HCT116 (cell line): ENCODE measurements at places on chromosomes 11 and 22.

GRCh38 chr11:33716243-33716642, 15.6 kb upstream of the C11orf91 start:
- DNase-seq: no peak

DNA sequence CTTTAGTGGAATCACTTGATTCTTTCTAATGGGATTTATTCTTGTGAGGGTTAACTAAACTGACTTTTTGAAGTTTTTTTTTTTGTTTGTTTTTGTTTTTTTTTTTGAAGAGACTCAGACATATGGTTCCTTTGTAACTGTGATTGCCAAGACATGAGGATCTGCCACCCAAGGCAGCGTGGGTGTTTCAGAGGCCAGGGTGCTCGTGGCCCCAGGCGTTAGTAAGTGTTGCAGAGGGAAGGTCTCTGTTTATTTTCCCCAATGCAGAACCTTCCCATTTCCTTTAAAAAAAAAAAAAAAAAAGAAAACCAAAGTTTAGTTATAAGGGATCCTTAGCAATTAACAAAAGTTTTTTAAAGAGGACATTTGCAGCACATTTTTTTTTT, 94.8 kb downstream of the CTTN start:
- no peak for DNase-seq

- DNase-seq: no peak
Measured at GRCh38 chr11:78254268-78254667, 65.5 kb downstream of the USP35 start.

- no peak for DNase-seq
Measured at GRCh38 chr11:33976495-33977199, 74.9 kb upstream of the CAPRIN1 start.

DNA sequence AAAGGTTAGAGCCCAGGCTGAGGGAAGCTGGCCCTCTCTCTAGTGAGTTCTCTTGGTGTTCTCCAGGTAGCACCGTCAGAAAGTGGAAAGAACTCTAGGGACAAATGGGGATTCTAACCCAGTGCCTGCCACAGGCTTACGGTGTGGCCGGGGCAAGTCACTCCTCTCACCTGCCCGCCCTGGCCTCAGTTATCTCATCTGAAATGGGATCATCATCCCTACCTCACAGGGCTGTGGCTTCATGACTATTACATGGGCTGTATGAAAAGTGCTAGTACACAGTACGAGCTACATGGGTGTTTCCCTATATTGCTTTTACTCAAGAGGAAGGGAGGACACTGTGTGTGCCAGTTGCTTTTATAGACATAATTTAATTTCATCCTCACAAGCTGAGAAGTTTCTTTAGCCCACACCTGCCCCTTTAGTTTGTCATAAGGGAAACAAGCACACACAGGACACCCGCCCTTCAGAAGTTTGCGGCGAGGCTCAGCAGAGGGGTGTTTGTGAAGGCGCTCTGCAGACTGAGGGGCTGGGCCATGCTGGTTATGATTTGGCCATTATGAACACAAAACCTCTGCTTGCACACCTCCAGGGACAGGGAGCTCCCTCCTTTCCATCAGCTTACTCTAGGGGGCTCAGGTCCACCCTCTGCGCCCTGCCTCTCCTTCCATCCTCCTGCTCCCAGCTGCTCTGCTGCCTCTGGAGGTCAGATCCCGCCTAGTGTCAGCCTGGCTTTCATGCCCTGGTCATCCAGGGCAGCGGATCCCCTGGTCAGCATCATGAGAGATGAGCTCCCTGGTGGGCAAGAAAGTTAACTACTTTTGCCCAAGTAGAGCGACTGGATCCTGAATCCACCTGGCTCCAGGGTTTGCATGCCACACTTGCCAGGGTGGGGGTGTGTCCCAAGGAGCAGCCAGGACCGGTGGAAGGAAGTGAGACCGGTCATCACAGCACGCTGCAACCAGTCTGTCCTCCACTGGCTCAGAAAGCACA, 1.2 kb downstream of the KLHL35 start:
- no peak for DNase-seq

- no peak for DNase-seq
Measured at GRCh38 chr11:78660471-78660870, 85.8 kb upstream of the NARS2 start.

- DNase-seq: no peak
Measured at GRCh38 chr11:69870766-69871165, 51.5 kb upstream of the FGF3 start.

GRCh38 chr11:109819410-109819809, 273.8 kb upstream of the ZC3H12C start:
- DNase-seq: no peak

- peak; percentile 83 for DNase-seq
Measured at GRCh38 chr11:59106363-59107336, at the start of gene FAM111B. FAM111B (plus strand) TSS chr11:59107237; CDS start chr11:59109626, 2,389 bp downstream.

DNA sequence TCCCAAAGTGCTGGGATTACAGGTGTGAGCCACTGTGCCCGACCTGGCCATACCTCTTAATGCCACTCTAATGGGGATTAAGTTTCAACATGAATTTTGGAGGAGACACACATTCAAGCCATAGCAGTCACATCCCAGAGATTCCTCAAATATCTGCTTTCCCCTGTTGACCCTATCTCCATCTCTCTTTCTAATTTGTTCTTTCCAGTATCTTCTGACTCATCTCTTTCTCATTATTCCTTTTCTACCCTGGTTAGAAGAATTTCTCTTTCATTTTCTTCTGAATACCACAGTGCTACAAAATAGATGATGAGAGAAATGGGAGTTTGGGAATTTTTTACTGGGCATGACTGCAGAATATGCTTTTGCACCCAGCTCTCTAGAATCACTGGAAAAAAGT, 5.1 kb downstream of the OR10V1 start:
- DNase-seq: no peak

DNA sequence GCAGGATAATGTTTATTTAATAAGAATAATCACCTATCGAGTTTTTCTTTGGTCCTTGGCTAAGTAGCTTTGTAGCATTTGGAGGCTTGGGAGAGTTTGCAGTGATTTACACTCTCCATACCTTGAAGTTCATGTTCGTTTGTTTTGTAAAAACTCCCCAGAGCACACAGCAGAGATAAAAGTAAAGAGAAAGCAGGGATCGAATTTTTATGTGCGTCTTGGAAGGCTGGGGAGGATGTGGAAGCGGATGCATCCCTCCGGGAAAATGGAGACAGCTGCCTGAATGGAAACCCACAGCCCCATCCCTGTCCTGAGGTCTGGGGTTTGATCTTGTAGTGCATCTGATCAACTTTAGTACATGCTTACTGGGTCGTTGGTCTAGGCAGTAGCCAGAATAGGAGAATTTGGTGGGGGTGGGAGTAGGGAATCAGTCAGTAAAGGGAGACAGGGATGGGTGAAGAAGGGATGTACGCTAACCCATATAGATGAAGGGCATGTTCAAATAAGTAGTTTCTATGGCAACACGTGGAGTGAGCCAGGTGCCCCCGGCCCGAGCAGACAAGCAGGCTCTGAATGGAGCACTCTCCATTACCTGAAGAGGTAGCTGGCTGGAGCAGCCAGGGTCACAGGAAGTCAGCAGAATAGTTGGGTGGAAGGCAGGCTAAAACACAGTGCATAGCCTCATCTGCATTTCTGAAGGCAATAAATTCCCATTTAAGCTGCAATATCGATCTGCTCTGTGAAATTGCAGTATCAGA, 147.8 kb downstream of the COMMD9 start:
- no peak for DNase-seq

DNA sequence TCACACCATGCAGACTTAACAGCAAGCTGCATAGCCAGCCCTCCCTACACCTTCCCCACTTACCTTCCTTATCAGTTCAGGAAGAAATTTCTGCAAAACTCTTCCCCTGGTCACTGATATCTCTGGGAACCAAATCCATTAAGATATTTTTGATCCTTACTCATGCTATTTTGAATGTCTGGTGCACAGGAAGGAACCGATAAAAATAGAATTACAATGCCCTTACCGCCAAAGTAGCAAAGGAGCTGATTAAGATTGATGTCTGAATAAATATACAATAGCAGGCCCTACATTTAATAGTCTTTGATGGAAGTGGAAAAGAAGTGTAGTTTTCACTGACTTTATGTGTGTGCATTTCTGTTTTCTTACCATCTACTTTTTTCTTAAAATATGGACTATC, 117.3 kb downstream of the MPPED2 start:
- no peak for DNase-seq

- DNase-seq: no peak
Measured at GRCh38 chr22:17012267-17012666, 4.2 kb upstream of the GAB4 start.

- no peak for DNase-seq
Measured at GRCh38 chr11:22163394-22163797, 29.5 kb upstream of the ANO5 start.

DNA sequence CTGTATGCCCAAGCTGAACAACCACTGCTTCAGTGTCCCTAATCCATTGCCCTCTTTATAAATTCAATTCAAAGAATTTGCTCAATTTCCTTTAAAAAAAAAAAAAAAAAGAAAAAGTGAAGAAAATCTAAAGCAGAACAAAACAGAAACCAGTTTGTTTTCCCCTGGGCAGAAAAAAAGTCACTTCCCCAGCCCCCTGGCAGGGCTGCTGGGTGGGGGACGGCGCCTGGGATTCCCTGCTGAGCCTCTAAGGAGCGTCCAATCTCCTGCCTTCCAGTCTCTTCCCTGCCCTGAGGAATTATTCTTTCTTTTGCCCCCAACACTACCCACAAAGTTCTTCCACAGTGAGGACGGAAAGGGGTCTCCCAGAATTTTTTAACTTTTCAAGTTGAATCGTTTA, 23.9 kb downstream of the DKK3 start:
- DNase-seq: no peak

GRCh38 chr11:104531075-104531474, 367.1 kb upstream of the PDGFD start:
- no peak for DNase-seq

DNA sequence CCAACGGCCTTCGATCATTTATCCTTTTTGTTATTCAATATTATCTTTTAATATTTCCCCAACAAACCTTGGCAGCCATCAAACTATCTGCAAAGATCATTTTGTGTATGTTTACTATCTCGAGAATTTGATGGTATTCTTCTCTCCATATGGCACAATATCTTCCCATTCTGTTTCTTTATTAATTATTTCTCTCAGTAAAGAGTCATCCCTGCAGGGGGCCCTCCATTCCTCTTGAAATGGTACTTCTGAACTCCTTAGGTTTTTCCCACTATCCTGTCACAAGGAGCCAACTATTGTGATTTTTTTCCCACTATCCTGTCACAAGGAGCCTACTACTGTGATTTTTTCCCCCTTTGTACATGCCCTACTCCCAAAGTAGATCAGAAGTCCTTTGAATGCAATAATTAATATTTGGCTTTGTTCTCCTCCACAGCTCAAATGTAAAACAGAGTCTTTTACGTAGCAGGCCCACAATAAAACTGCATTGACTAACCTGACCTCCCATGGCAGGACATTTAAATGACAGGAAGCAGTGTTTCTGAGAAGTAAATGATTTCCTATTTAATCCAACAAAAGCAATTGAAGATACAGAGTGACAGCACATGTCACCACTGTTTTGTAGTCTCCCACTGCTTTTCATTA, 43.3 kb downstream of the PDGFD start:
- DNase-seq: no peak

DNA sequence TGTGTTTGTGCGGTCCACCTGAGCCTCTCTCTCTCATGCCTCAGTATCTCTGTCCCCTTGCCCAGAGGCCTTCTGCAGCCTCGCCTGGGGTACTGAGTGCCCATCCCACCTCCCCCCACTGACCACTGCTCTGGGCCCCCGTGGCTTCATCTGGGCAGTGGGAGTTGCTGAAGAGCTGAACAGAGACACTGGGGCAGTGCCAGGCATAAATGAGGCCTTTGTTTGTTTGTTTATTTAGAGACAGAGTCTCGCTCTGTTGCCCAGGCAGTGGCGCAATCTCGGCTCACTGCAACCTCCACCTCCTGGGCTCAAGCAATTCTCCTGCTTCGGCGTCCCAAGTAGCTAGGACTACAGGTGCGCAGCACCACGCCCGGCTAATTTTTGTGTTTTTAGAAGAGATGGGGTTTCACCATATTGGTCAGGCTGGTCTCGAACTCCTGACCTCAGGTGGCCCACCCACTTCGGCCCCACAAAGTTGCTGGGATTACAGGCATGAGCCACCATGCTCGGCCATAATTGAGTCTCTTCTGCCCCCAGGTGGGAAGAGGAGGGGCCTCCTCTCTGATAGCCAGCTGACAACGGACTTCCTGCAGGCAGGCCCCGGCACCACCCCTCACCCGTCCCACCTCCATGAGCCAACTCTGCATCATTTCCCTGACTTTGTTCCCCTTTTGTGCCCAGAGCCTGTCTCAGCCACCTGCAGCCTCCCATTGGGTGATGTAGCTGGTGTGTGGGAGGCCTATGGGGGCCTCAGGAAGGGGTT, 9.3 kb downstream of the CRYBB3 start:
- DNase-seq: no peak

DNA sequence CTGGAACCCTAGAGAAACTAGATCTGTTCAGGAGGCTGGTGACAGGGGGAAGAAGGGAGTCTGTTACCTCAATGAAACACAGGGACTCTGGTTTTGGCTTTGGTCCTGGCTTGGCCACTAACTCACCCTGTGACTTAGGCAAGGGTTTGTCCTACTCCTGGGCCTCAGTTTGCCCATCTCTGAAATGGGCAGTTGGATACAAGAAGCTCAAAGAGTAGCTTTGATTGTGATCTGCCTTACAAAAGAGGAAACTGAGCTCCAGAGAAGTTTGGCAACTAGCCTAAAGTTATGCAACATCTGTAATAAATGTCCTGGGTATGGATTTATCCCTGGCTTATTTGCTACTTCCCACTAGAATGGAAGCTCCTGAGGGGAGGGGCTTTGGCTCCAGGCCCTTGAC, 24.0 kb upstream of the LMO1 start:
- DNase-seq: no peak
